NCI-H526 treated with DMSO at 0.1 percent for 48 hours (cell line): ENCODE measurements at places on chromosomes 11 and 22.

GRCh38 chr11:34809191-34810106 is 106.7 kb downstream of the APIP start:
- no peak for DNase-seq

DNA sequence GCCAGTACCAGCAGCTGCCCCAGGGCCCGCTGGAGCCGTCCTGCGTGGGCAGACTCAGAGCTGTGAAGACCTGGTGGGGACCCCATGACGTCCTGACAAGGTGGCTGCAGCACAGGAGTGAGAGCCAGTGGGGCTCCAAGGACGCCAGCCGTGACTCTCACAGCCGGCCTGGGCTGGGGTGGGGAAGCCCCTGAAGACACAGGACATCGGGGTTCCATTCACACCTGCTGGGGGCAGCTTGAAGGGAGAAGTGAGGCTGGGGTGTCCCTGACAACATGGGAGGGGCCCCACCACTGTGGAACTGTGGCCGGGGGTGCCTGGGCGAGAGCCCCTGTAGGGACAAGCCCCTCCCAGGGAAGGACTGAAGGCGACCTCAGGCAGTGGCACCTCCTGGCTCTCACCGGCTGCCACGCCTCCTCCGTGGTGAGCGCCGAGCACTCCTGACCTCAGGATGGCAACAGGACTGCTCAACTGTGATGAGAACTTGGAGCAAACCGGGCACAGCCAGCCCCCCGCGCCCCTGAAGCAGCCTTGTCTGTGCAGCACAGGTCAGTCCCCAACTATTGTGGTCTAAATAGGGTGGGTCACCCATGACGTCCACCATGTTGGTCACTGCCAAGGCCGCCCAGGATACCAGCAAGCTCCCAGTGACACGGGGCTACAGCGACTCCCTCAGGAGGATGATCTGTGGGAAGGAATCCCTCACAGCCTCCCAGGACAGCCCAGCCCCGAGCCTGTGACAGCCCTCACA is 22.7 kb upstream of the IL17REL start:
- no peak for DNase-seq

DNA sequence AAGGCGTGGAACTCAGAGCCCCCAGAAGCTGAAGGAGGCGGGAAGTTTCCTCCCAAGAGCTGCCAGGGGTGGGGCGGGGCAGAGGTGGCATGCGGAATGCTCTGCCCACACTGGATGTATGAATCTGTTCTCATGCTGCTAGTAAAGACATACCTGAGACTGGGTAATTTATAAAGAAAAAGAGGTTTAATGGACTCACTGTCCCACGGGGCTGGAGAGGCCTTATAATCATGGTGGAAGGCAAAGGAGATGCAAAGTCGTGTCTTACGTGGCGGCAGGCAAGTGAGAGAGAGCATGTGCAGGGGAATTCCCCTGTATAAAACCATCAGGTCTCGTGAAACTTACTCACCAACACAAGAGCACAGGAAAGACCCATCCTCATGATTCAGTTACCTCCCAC is 57.6 kb downstream of the SMIM38 start:
- no peak for DNase-seq

DNA sequence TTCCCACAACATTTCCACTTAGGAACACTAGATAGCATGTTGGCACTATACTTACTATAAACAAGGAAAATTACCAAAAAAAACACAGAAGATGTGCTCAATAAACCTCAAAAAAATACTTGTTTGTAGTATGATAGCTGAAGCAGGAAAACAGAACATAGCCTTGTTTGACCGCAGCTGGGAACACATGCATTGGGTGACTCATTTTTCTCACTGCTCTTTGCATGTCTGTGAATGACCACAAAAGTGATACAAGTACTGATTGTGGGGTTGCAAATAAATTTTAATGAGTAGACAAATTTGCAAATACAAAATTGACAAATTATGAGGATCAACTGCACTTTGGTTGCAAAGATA is 22.8 kb upstream of the GUCY1A2 start:
- no peak for DNase-seq

DNA sequence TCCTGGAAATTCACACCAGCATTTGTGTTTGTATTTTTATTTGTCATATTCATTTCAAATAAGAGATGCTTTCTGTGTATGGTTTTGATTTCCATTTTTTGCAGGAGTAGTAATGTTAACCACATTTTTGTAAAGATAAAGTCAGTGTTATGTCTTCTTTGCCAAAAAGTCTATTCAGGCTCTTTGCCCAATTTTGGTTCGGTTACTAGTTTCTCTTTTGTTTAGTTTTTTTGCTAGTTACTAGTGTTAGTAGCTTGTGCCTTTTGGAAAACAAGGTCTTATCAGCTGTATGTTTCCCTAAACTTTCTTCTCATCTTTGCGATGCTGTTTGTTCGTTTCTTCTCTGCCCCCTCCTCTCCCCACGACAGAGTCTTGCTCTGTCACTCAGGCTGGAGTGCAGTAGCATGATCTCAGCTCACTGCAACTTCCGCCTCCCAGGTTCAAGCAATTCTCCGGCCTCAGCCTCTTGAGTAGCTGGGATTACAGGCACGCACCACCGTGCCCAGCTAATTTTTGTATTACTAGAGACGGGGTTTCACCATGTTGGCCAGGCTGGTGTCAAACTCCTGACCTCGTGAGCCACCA is 112.3 kb upstream of the GRK3 start:
- no peak for DNase-seq

DNA sequence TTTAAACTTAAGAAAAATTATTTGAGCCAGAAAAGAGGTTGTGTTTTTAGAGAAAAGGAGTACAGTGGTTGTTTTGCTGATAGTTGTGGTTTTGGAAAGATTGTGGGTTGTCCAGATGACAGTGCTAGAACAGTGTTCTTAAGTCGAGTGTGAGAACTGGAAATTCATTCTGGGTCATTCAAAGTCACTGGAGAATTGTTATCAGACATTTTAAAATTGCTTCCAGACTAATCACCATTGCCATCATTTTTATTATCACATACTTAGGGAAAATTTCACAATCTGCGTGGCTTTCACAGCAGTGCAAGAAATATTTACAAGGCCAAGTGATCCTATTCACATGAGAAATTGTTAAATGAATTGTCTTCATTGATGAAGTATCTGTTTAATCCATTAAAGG is 242.2 kb upstream of the DDI1 start:
- no peak for DNase-seq

DNA sequence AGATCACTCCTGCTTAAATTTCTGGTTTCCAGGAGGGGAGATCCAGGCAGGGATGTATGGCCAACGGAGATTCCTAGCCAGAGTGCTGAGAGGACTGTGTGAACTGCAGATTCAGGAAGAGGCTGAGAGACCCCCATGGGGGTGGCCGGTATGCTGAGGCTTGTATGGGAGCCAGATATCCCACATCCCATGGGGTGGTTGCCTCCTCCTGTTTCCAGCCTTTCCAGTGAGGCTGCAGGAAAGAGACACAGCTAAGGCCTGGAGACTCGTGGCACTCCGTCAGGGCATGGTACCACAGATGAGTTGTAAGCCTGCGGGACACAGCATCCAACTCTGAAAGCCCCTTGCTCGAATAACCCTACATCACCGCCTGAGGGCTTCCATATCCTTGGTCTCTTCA is 1.4 kb upstream of the MYOD1 start:
- no peak for DNase-seq

GRCh38 chr11:60303661-60304060 is 23.2 kb downstream of the MS4A4A start:
- DNase-seq, result no peak

- peak; percentile 11 for DNase-seq
These were observed 101.2 kb downstream of the BCR start for GRCh38 chr22:23281406-23282088.

DNA sequence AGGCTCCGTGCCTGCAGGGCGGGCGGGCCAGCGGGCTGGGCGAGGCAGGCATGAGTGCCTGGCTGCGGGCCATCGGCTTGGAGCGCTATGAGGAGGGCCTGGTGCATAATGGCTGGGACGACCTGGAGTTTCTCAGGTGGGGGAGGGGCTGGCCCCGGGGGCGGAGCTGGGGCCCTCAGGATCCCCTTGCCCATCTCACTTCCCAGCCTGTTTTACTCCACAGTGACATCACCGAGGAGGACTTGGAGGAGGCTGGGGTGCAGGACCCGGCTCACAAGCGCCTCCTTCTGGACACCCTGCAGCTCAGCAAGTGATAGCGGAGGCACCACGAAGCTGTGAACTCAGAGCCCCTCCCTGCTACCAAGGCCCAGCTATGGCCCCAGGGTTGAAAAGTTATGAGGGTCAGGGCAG is 5.9 kb downstream of the PHOX2A start:
- DNase-seq, result peak; percentile 54

GRCh38 chr22:28015676-28016601 is 96.9 kb upstream of the PITPNB start:
- DNase-seq, result no peak
